ENCODE measurements at places on chromosomes 6 and 20.

- no peak for DNase-seq
Measured at GRCh38 chr6:52566201-52566600, 10.7 kb downstream of the TRAM2 start.

DNA sequence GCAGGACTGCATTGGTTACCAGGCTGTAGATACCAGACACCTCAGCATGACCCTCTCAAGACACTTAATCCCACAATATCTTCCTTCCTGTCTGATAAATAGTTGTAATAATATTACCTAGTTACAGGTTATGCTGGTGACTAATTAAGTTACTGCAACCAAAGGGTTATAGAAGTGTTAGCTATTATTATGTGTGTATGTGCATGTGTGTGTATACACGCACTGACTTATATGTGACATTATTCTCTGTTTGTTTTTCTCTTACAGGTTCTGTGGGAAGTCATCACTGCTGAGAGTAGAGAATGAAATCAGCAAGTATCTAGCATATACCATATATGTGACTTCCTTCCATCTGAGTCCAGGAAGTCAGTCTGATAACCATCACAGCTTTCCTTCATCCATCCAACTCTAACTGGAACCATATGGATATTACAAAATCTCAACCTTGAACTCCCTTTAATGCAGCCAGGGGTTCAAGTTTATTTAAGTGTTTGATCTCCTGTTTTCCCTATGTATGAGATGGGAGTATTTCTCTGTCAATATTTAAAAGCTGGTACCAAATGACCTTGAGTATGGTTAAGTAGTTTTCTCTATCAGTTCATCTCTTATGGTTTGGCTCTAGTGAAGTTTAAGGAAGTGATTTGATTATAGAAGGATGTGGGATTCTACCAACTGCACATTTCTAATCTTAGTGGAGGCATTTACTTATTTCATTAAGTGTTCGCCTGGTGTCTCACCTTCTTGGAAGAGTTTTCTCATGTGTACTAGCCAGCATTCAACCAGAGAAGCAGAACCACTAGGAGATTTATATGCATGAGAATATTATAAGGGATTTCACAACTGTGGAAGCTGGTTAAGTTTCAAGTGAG is 313.2 kb downstream of the HIVEP2 start:
- no peak for DNase-seq

GRCh38 chr6:111683749-111684267 is 78.1 kb upstream of the TRAF3IP2 start:
- DNase-seq, result no peak

DNA sequence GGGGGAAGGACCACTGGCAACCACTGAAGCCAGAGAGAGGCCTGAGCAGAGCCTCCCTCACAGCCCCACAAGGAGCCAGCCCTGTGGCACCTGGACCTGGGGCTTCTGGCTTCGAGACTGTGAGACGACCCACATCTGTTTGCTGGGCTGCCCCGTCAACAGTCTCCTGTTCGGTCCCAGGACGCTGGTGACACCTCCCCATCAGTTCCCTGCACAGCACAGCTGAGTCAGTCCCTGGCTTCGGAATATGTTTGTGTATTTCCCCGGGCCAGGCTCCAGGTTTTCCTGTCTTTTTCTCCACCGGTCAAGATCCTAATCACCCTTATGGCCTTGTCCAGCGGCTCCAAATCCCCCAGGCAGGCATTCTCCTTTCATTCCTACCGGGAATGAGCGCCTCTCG is 46.4 kb upstream of the SMOC2 start:
- no peak for DNase-seq

DNA sequence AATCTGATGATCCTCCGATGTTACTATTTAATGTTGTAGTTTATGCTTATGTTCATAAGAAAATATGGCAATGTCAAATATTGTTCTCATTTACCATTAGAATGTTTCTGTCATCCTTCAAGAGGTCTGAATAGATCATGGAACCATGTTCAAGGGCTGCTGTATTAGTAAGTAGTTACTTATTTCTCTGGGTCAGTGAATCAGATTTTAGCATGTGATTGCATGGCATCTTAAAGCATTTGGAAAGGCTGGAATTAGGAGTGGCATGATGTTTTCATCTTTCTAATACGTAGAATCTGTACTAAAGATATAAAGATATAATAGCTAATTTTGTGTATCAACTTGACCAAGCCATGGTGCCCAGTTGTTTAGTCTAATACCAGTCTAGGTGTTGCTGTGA is 40.5 kb upstream of the NKX2-4 start:
- no peak for DNase-seq

DNA sequence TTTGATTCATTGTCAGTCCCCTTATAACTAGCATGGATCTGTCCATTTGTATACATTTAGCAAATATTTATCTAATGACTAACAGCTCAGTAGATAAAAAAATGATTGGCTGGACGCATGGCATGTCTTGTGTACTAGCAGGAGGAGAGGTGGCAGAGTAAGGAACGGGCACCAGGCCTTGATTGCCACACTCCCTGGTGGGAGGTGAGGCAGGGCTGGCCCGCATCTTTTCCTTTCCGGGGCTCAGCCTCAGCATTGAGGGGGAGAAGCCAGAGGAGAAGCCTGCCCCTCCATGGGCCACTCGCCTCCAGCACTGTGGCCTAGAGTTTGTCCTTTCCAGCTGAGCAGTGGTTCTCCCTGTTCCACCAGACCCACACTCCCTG is 84.9 kb upstream of the TMEM181 start:
- no peak for DNase-seq

GRCh38 chr20:63343460-63344445 is 17.4 kb downstream of the CHRNA4 start:
- no peak for DNase-seq

DNA sequence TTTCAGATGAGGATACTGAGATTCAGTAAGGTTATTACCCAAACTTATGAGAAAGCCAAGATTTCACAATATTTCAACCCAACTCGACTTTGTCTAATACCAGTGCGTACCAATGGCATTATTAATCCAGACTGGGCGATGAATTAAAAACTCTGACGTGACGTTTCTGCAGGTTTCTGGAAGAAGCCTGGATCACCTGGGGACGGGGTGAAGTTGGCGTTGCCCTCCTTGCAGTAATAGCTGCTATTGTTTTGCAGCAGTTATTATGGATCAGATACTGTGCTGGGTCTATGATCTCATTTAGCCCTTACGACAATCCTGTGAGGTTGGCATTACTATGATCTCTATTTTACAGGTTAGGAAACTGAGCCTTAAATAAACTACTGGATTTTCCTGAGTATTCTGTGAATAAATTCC is 569 bp upstream of the CDC5L start:
- no peak for DNase-seq

DNA sequence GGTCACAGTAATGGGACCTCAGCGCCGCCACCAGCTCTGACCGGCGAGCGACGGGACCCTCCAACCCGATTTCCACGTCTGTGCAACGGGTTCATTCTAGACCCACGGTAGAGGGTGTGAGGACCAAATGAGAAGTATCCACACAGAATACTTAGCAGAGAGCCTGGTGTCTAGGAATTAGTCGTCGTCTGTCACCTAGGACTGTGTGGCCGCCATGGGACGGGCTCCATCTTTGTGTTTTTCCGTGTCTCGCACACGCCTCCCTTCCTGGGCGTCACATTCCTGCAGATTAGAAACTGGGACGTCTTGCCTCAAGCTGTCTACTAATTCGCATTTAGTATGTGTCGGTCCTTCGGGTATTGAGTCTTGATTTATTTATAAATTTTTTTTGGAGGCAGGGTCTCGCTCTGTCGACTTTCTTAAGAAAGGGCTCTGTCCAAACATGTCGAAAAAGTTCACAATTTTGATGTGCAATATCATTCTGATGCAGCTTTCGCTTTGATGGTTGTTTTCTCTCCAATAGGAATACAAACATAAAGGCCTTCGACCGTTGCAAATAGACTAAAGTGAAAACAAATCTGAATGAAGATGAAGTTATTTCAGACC is 563 bp downstream of the MGME1 start:
- DNase-seq, result peak; percentile 81

All from hematopoietic multipotent progenitor cell treated with erythropoietin and hydrocortisone succinate and interleukin-3 and kit ligand, for 6 days (in vitro differentiated cells).